ENCODE measurements at places on chromosomes 6 and 20.

GRCh38 chr20:49979030-49979832 is 3.5 kb upstream of the SNAI1 start:
- peak; percentile 82 for DNase-seq

DNA sequence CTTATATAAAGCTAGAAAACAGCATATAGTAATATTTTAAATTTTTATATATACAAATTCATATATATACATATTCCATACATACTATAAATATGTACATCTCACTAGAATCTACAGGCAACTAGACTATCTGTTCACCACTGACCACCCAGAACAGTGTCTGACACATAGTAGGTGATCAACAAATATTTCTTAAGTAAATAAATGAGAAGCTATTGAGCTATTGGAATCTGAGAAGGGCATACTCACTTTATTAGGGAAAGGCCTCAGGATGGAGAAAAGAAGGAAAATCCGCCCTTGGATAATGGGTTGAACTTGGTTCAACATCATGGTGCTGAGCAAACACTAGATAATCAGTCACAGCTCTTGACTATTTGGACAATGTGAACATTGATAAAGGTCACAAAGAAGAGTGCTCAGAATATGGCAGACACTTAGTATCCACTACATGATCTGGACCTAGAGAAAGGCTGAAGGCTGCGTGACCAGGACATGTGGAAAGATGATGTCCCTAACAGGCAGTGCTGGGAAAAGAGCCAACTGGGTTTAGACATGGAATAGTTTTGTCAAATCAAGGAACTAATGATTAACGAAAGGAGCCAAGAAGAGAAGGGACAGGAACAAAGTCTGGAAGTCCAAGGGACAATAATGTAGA is 186.1 kb downstream of the TASP1 start:
- DNase-seq: no peak

- no peak for DNase-seq
Observed at GRCh38 chr6:68654134-68654533, 19.1 kb downstream of the ADGRB3 start.

DNA sequence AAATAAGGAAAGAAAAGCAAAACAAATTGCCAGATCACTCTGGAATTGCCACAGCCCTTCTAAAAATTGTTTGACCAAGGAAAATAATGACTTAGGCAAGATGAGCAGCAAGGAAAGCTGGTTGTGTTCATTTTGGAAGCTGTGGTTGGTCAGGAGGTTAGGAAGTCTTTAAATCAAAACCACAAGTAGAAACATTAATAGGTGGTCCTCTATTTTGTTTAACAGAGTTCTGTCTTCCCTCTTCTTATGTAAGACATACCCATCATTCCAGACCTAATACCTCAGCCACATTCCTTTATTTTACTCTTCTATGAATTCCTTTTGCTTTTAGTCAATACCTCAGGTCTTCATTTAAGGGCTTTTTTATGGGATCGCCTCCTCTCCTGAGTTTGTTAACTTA is 422.2 kb upstream of the PLCB4 start:
- DNase-seq: no peak

- no peak for DNase-seq
Observed at GRCh38 chr6:45411959-45412358, 34.2 kb upstream of the SUPT3H start.

DNA sequence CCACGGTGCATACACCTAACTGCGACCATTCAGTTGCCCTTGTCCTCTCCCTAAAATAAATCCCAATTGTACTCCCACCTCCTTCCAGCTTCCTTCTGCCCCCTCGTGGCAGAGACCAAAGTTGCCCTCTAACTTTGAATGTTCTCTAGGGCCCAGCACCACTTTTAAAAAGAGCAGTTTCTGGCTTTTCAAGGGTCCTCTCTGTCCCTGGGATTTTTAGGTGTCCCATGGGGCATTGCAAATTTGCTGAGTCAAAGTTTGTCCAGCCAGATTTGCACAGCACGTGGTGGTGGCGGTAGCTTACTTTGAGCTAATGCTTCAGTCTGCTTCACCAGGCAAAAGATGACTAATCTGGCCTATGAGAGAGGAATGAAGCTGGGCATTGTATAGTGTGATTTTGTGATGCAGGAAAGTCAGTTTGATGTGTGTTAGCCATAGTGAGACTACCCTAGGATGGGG is 100.2 kb downstream of the PERP start:
- no peak for DNase-seq

DNA sequence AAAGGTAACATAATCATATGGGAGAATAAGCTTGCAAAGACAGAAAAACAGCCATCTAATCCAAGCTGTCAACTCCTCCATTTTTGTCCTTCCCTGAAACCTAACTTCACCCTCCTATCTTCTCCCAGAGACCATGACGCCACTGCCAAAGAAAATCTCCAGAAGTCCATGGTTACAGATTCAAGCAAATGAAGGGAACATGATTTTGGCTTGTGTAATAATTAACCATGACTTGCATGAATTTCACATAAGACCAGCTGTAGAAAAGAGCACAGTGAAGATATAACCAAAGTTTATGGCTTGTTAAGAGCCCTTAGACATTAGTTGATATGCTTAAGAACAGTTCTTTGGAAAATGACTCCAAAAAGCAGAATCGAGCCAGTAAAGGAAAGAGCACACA is 342.1 kb upstream of the NRSN1 start:
- DNase-seq: no peak

DNA sequence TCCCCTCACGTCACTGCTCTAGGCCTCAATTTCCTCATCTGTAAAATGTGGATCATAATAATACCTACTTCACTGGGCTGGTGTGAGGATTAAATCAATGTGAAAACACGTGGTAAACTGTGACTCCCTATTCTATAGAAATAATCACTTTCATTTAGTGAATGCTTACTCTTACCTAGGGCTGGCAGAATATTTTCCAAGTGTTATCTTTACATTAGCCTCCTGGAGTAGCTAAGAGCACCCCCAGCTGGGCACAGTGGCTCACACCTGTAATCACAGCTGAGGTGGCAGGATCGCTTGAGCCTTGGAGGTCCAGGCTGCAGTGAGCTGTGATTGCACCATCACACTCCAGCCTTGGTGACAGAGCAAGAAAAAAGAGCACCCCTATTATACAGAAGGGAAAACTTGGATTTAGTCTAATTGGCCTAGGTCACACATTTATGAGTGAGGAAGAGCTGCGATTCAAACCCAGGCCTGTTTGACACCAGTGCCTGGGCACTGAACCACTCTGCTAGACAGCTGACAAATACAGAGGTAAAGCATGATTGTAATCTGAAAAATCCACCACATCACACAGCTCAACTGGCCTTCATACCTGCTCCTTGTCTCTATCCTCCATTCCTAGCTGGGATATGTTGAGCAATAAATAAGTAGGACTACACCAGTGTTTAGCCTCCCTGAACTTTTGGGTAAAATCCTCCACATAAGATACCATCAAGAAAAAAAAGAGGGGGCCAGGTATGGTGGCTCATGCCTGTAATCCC is 1.4 kb upstream of the SNTA1 start:
- no peak for DNase-seq

All from eye (tissue), 1 donor.